GM04503 (cell line): ENCODE measurements at places on chromosomes 4 and X.

- DNase-seq: no peak
Measured at GRCh38 chrX:17355976-17356375, 19.0 kb upstream of the NHS start.

- no peak for DNase-seq
Measured at GRCh38 chr4:43682551-43682950, 766.1 kb downstream of the KCTD8 start.

DNA sequence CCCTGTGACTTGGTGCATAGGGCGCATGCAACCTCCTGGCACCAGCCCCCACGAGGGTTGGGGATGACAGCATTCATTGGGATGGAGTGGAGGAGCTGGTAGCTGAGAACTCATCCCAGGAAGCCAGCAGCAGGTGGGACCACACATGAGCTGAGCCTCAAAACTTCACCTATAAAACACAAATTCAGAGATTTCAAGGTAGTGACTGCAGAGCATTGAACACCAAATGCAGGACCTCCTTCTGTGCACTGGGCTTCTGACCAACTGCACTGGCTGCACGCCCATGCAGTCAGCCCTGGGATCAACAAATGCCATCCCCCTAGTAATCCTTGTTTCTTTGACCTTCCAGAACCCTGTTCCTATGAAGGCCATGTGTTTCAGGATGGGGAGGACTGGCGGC is 197.8 kb downstream of the FRAS1 start:
- no peak for DNase-seq

GRCh38 chr4:156767911-156768415 is 203.6 kb downstream of the PDGFC start:
- no peak for DNase-seq

DNA sequence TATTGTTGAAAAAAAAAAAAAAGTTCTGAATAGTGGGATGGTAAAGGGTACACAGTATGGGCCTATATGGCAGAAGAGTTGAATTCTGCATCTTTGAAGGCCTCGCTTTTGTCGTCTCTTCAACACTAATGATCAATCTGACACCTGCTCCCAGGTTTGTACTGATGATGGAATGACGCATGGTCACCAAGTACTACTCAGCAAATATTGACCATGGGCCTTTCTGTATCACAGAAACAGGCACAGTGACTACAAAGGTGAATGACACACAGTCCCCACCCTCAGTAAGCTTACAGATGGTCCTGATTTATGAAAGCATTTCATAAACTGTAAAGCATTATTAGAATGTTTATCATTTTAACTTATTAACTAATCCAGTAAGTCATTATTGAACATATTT is 152.6 kb downstream of the LDB2 start:
- no peak for DNase-seq

DNA sequence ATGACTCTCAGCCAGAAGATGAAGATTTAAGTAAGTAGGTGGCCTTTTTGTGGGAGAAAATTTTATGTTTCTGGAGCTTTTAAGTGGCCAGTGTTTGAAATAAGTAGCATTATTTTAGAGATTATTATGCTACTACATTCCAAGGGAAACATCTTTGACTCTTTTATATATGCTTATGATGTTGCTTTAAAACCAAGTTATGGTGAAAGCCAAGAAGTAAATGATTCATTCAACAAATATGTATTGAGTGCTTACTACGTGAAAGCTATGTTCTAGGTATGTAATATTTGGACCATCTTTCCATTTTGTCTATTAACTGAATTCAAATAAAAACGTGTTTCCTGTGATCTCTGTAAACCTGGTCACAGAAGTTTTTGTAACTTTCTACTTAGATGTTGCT is 58.3 kb downstream of the ZFX start:
- DNase-seq: no peak

- DNase-seq: no peak
Measured at GRCh38 chrX:22652596-22652995, 347.2 kb upstream of the DDX53 start.

DNA sequence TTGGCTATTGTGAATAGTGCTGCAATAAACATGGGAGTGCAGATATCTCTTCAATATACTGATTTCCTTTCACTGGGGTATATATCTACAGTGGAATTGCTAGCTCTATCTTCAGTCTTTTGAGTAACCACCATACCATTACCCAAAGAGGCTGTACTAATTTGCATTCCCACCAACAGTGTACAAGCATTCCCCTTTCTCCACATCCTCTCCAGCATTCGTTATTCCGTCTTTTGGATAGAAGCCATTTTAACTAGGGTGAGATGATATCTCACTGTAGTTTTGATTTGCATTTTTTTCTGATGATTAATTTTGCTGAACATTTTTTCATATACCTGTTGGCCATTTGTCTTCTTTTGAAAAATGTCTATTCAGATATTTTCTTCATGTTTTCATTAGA is 110.3 kb downstream of the PRDM5 start:
- no peak for DNase-seq

GRCh38 chr4:180240670-180241069 is 2002.5 kb upstream of the TENM3 start:
- DNase-seq: no peak

- no peak for DNase-seq
Measured at GRCh38 chrX:153934762-153935325, at the start of gene NAA10. NAA10 (minus strand) TSS chrX:153935037; CDS start chrX:153934904, 133 bp downstream.

DNA sequence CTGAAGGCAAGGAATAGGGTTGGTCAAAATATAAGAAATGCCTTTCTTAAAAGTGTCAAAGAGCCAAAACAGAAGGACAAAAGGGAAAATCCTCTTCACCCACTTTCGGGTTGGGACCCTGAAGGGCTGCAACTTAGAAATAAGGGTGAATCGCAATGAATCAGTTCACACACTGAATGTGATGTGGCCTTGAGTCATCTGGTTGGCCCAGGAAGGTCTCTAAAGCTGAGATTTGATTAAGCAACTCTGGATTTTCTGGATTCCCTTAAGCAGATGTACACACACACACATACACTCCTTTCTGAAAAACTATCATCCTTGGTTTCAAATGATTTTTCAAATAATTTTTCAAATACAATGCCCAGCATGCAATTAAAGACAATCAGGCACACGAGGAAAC is 13.1 kb downstream of the TAB3 start:
- DNase-seq: peak; percentile 19

DNA sequence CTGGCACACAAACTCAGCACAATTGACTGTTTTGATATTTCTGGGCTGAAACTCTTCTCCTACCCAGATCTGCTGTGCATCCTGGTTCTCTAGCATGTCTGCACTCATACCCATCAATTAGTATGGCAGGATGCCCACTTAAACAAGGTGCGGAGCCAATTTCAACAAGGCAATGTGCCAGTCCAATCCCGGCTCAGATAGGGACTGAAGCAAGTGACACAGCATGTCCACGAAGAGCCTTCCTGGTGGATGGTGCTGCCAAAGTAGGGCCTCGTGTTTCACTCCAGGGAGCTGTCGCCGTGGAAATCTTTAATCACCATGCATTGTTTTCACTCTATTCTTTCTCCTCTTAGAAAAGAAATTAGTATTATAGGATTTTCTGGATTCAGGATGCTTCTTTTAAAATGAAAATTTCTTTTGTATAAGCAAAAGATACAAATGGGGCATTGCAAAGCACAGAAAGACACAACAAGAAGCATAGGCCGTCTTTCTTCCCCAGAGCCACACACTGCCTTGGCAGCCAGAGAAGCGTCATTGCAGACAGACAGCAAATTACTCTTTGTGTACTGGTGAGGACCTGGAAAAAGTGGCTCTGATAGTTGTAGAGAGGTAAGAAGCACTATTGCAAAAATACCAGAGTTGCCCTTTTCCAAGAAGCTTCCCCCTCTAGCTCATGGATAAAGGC is 40.6 kb upstream of the LSM6 start:
- no peak for DNase-seq

- no peak for DNase-seq
Measured at GRCh38 chrX:129781134-129781672, 1.5 kb downstream of the SASH3 start.

GRCh38 chrX:107630031-107630689 is 1.9 kb downstream of the PRPS1 start:
- DNase-seq: no peak

DNA sequence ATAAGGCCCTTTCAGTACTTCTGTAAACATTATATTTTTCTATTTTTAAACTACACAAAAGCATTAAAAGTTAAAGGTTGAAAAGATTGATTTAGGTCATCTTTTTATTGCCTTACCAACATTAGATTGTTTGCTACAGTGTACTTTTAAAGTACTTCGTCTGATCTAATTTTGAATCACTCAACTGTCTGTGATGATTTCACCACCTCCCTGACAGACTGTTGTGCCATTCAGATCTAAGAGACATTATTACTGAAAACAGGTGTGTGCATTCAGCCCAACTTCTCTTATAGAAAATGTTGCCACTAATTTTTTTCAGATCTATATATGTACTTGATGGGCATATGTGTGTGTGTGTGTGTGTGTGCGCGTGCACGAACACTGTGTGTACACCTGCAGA is 39.3 kb downstream of the GASK1B start:
- no peak for DNase-seq

DNA sequence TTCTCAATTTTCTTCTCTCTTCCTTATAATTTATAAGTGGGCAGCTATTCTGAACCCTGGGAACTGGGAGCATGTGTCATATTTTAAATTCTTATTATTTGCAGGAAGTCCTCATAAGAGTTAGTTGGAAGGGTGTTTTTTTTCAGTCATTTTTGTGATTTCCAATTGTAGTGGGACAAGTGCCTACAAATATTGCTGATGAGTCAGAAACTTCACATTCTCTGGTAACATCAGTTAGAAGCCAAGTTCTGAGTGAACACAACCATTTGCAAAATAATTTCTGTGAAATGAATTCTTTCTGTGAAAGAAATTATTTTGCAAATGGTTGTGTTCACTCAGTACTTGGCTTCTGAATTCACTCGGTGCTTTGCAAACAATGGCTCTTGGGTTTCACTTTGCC is 20.8 kb upstream of the NWD2 start:
- DNase-seq: no peak

GRCh38 chrX:23616361-23616760 is 50.9 kb upstream of the PRDX4 start:
- DNase-seq: no peak

DNA sequence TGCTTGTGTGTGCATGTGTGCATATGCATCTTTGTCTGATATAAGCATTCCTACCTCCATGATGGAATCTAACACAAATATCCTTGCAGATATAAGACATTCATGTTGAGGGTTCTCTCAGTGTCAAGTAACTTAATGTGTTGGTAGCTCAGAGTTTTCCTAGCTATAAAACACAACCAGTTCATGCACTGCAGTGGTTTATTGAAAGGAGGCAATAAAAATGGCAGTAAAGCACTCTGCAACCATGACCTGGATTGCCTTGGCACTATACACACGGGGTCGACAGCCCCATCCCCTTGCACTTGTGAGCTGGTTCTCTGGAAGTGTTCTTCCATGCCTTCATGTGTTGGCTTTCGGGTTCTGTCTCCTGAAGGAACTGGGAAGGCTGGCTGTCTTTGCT is 38.9 kb downstream of the GPC4 start:
- no peak for DNase-seq

GRCh38 chrX:8988446-8988845 is 45.5 kb downstream of the FAM9B start:
- DNase-seq: no peak

DNA sequence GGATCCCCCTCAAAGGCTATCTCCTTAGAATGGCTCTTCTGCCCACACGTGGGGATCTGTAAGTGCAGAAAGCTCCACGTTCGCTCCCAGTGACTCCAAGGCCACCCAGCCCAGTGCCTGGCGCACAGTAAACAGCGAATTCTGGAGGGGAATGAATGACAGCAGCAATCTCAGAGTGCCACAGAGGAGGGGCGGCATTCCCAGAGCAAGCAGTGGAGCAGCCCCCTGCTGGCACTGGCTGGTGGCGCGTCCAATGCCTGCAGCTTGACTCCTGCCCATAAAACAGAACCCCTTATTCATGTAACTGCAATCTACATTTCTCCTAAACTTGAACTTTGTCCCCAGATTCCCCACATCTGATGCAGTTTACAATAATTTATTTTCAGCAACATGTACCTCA is 6.9 kb upstream of the HELT start:
- no peak for DNase-seq

DNA sequence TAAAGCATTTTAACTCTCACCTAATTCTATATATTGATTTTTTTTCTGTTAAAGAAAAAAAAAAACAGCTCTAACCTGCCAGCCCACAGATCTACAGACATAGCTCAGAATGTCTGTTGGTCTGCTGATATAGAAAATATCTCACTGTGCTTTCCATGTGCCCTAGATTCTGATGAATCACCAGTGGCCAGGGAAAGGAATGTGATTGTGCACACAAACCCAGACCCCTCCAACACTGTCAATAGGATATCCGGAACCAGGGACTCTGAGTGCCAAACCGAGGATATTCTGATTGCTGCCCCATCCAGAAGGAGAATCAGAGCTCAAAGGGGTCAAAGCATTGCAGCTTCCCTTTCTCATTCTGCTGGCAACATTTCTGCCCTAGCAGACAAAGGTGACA is 12.1 kb upstream of the SCML1 start:
- no peak for DNase-seq

- no peak for DNase-seq
Measured at GRCh38 chrX:124455966-124456365, 109.6 kb downstream of the SH2D1A start.

DNA sequence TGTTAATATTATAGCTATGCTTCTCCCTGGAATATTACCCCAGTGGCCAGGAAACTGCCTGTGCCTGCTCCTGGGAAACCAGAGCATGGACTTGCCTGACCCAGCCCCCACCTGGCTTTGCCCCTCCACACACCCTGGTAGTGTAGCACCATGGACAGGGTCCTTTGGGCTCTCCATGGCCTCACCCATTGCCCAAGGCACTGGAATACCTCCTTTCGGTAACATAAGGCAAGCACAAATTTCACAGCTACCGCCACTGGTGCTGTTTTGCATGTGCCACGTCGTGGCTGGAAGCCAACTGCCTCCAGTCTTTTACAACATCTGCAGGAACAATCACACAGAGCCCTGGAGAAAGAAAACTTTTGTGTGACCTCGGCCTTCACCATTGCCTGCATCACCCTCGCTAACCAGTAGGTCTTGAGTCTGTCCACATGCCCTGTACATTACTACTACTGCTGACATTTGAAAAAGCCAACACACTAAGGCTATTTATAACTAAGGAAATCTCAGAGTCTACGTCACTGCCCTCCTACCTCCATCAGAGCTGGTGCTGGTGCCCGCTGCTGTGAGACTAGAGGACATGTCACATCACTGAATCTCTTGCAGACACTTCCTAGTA is 47.7 kb downstream of the HPGD start:
- no peak for DNase-seq

- DNase-seq: peak; percentile 53
Measured at GRCh38 chr4:98290511-98290910, 29.3 kb downstream of the RAP1GDS1 start.

GRCh38 chr4:70808151-70808550 is 31.5 kb downstream of the GRSF1 start:
- DNase-seq: no peak

GRCh38 chr4:43251841-43252240 is 359.3 kb downstream of the GRXCR1 start:
- DNase-seq: no peak

- DNase-seq: no peak
Measured at GRCh38 chr4:119861731-119862130, 204.9 kb downstream of the MAD2L1 start.

- DNase-seq: no peak
Measured at GRCh38 chrX:69158166-69158980, 6.9 kb downstream of the PJA1 start.
